ENCODE measurements at places on chromosomes 5 and 9. TPM values are rescaled to one million over a fixed set of nuclear protein-coding genes. Genes with fewer than 3 reads are reported as not detected.

The CCDC152 gene
- total RNA-seq: 13.4 TPM

GRCh38 chr9:20651939-20652338 lies 29.6 kb upstream of the MLLT3 start:
- peaks cover 18% of the 10 kb centered on the region for H3K36me3 ChIP-seq
- DNase-seq: no peak
- no peak overlapping the region for H3K27ac ChIP-seq
- H3K27me3 ChIP-seq: no peaks in the 10 kb centered on the region

- H3K4me1 ChIP-seq: peaks cover 10% of the 10 kb centered on the region
- no peaks in the 10 kb centered on the region for H3K27me3 ChIP-seq
- H3K27ac ChIP-seq: no peak overlapping the region
- no peak overlapping the region for H3K4me3 ChIP-seq
- H3K36me3 ChIP-seq: no peaks in the 10 kb centered on the region
- no peak for DNase-seq
These were observed 44.5 kb upstream of the STK32A start for GRCh38 chr5:147190331-147190730.

GRCh38 chr5:61450493-61451279 lies 118.6 kb downstream of the ZSWIM6 start:
- no peak overlapping the region for H3K4me3 ChIP-seq
- H3K27ac ChIP-seq: no peak overlapping the region
- no peak for DNase-seq
- no peaks in the 10 kb centered on the region for H3K27me3 ChIP-seq

- H3K4me1 ChIP-seq: peaks cover 3% of the 10 kb centered on the region
- no peak overlapping the region for H3K4me3 ChIP-seq
- no peak for DNase-seq
- no peaks in the 10 kb centered on the region for H3K36me3 ChIP-seq
- no peak overlapping the region for H3K27ac ChIP-seq
These were observed 478.2 kb upstream of the TNC start for GRCh38 chr9:115596021-115596745.

DNA sequence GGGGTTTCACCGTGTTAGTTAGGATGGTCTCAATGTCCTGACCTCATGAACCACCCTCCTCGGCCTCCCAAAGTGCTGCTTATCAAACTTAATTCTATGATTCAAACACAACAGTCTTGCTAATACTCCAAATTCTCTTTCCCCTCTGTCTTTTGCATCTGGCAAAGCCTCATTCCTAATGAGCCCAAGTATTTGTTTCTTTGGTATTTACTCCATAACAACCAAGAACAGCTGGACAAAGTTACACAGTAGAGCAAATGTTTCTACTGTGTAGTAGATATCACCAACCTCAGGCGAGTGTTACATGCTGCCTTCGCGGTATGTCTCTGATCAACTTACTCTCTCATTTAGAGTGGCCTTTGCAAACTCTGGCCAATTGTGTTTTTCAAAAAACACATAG lies 195.8 kb upstream of the KCNN2 start:
- no peak overlapping the region for H3K4me3 ChIP-seq
- DNase-seq: no peak
- no peaks in the 10 kb centered on the region for H3K4me1 ChIP-seq
- no peaks in the 10 kb centered on the region for H3K27me3 ChIP-seq

All from glutamatergic neuron (in vitro differentiated cells).